SHP77 (cell line): ENCODE measurements at places on chromosomes 6 and 20.

DNA sequence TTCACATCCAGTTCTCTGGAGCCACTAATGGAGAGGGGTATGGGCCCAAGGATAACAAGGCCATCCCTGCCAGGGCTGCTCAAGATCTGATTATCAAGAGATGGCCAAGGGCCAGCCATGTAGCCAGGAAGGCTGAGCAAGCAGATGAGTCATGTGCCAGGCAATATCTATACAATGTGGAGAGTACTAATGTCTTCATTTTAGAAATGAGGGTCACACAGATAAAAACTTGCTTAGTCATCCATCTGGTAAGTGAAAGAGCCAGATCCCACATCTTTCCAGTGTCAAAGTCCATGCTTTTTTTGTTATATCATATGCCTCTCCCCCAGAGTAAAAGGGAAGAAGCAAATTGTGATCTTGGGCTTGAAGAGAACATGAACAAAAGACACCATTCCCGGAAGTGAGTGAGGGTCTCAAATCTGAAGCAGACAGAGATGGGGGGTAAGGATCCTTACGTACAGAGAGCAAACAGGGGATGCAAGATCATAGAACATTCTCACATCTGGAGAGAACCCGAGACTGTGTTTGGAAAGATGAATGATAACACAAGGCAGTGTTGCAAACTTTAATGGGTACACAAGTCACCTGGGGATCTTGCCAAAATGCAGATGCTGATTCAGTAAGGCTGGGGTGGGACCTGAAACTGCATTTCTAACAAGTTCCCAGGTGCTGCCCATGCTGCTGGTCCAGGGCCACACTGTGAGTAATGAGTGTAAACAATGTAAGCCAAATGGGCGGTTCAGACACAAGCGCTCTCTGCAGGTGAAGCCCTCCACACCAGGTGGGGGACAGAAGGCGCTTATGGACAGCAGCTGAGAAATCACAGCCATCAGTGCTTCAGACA lies 20.0 kb upstream of the GSTA3 start:
- peak; percentile 82 for DNase-seq

DNA sequence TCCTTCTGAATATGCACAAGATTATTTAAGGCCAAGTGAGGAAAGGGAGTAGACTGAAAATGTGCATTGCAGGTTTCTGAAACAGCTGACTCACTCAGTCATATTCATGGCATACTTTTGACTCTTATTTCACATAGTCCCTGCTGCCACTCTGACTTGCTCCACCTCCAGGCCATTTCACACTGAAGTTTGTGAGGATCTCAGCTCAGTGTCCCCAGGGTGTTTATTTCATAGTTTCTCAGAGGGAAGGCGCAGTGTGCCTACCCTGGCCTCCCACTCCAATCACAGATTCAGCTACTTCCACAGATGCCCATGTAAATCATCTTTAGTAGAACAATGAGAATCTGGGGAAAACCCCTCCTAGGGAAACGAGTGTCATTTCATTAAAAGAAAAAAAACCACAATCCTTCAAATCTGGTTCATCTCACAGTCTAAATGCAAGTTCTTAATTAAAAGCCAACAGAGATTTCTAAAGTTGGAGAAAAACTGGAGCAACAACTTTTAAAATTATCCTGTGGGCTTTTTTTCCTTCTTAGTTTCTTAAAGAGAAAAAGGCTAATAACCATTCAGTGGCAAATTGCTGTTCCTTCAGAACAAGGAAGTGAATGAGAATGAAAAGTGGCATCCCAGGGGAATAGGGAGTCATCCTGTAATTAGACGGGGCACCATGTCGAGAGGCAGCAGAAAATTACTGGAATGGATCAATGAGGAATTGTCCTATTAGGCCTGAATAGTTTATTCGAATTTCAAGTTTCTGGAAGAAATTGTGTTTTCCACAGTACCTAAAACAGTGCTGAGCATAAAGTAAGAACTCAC lies 133.6 kb downstream of the TFAP2B start:
- no peak for DNase-seq

GRCh38 chr6:22411376-22412105 lies 114.7 kb upstream of the PRL start:
- no peak for DNase-seq

DNA sequence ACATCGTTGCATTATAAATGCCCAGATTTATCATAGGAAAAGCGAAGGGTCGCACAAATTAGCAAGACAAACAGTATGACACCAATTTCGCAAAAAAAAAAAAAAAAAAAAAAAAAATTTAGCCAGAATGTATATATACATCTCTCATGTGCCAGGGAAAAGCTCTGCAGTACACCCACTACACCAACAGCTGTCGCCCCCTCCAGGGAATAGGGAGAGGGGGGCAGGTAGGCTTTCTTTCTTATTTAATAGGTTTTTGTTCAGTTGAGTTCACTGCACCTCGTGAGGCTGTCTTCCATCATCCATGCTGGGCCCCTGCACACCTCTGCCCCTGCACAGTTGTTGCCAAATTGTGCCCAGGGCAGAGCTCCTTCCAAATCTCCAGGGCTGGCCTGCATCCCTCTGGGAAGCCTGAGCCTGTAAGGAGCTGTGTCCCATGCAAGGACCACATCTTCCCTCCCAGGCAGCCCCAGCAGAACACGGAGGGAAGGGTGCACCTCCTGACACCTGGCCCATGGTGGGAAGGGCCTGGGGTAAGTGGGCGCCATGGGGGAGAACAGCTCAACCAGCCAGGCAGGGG lies 85.4 kb downstream of the NINL start:
- no peak for DNase-seq

GRCh38 chr20:18007534-18008292 lies 38.9 kb downstream of the MGME1 start:
- DNase-seq = no peak

DNA sequence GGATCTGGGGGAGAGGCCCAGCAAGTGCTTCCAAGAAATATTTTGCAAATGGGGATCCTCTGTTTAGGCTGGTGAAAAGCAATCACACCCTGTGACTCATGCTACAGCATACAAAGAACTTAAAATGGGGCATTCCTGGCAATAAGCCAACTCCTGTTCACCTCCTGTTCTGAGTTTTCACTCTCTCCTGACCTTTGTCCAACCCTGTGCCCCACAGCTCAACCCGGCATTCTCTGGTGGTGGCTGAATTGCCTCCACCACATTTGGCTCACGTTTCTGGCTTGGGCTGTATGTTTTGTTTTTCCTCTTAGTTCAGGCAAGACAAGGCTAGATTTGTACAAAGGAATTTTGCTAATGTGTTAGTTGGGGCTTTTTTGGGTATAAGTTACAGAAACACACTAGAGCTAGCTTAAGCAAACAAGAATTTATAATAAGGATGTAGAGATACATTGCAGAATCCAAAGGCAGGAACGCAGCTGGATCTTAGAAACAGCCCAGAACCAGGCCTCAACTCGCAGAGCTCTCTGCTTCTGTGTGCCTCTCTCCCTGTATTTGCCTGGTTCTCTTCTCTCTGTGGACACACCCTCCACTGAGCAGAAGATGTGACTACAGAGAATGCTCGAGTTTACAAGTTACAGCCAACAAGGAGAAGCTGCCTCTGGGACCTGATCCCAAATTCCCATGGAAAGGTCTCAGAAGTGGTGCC lies 9.4 kb downstream of the ABCC10 start:
- no peak for DNase-seq

DNA sequence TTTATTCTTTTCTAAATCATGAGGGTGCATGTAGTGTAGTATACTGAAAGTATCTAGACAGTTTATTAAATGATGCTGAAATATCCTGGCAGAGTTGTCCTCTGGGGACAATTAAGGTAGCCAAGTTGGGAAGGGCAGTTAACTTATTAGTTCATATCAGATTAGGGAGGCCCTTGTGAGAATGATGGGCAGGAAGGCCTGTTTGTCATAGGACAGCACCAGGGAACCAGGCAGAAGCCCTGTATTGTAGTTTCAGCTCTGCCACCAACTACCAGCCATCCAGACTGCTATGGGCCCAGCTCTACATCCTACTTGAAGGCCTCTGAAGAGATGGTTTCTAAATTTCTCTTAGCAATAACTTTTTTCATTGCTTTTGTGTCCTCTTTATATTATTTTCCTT lies 4.0 kb downstream of the MYLIP start:
- DNase-seq = no peak
